ENCODE measurements at places on chromosomes 1 and 21. TPM values are rescaled to one million over a fixed set of nuclear protein-coding genes. Genes with fewer than 3 reads are reported as not detected.

CELA3A gene
- not detected for total RNA-seq

FCRLB gene
- 0.51 TPM for total RNA-seq

SYT11 gene
- total RNA-seq = 7.4 TPM

C1orf174 gene
- total RNA-seq = 31.4 TPM

MATN1 gene
- not detected for total RNA-seq

TSACC gene
- total RNA-seq = 0.86 TPM

PERM1 gene
- total RNA-seq = not detected

SLC26A9 gene
- total RNA-seq = 0.22 TPM

PDE9A gene
- total RNA-seq = 45.9 TPM

C1QTNF12 gene
- 8.0 TPM for total RNA-seq

RIPK4 gene
- 8.3 TPM for total RNA-seq

ZNF692 gene
- total RNA-seq = 47.6 TPM

SLC30A2 gene
- total RNA-seq = not detected

SEC16B gene
- total RNA-seq = 0.90 TPM

TAF1A gene
- total RNA-seq = 23.4 TPM

PDE4DIP gene
- 27.9 TPM for total RNA-seq

CD247 gene
- total RNA-seq = 0.46 TPM

TLCD4 gene
- 6.4 TPM for total RNA-seq

S100A7A gene
- not detected for total RNA-seq

TLR5 gene
- total RNA-seq = 0.45 TPM

RGS16 gene
- 19.4 TPM for total RNA-seq

AMY2A gene
- total RNA-seq = not detected

TSPAN1 gene
- not detected for total RNA-seq

A3GALT2 gene
- not detected for total RNA-seq

ZMYND12 gene
- total RNA-seq = 1.1 TPM

PRMT6 gene
- 28.4 TPM for total RNA-seq

KHDC4 gene
- total RNA-seq = 76.2 TPM

PTPN14 gene
- 103 TPM for total RNA-seq

ADORA3 gene
- total RNA-seq = not detected

ADGRL4 gene
- total RNA-seq = 0.54 TPM

PLPPR4 gene
- total RNA-seq = 0.32 TPM

CFAP141 gene
- not detected for total RNA-seq

CYP4Z1 gene
- total RNA-seq = not detected

TTLL7 gene
- 3.8 TPM for total RNA-seq

TACSTD2 gene
- total RNA-seq = 0.61 TPM

C1orf94 gene
- total RNA-seq = 0.15 TPM

GNG4 gene
- total RNA-seq = 13.5 TPM

KMO gene
- not detected for total RNA-seq

OLIG2 gene
- total RNA-seq = not detected

BSND gene
- 0.07 TPM for total RNA-seq

TNFRSF8 gene
- 2.2 TPM for total RNA-seq

SLC25A34 gene
- 0.74 TPM for total RNA-seq

LEFTY1 gene
- total RNA-seq = 76.0 TPM

ANXA9 gene
- 0.29 TPM for total RNA-seq

RPAP2 gene
- total RNA-seq = 37.9 TPM

PLA2G2D gene
- total RNA-seq = not detected

TNFRSF4 gene
- total RNA-seq = not detected

Measured in endodermal cell (in vitro differentiated cells).